Bone marrow (tissue), 2 donors: ENCODE measurements at places on chromosomes 6 and 20.
A peak's percentile ranks its signal among the peaks of the same experiment; 100 is the strongest.

GRCh38 chr20:44967207-44967807, 995 bp downstream of the STK4 start:
- peak; percentile 86 for DNase-seq

DNA sequence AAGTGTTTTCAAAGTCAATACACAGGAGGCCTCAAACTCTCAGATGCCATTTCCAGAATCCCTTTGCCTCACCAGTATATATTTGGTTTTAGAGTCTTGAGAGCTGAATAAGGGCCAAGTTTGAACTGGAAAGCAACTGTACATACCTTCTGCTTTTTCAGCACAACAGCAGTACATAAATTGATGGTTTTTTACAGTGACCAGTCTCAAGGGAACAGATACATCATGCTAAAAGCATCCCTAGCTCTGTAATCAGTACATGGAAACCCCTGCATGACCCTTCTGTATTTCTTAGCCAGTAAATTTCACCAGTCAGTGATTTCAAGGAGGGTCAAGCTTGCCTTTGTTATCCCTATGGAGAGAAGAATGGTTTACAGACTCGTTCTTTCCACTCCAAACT, 40.6 kb upstream of the ECHDC1 start:
- DNase-seq, result no peak

DNA sequence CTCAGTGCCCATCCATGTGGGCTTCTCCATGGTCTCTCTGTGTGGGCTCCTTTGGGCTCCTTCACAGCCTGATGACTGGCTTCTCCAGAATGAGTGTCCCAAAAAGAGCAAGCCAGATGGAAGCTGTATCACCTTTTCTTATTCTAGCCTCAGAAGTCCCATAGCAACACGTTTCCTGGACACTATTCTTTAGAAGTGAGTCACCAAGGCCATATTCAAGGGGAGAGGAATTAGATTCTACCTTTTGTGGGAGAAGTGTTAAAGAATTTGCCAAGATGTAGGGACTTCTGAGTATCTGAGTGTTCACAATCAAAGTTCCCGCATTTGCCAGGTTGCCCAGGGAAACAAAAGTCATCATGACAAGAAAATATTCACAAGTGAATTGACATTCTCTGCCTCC, 20.7 kb upstream of the TBC1D22B start:
- DNase-seq, result no peak

DNA sequence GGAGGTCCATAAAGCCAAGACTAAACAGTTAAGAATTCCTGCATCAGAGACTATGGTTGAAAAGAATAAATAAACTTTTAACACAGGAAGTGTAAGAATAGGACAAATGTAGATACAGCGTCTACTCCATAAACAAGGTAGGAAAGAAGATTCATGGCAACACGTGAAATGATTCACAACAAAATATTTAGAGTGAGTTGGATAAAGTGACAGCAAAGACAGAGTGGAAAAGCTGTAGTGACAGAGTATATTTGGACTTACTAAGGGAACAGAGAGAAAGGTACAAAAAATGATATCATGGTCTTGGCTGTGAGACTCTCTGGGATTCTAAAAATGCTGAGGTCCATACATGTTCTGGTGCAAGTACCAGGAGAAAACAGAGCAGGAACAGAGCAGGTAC, 21.9 kb upstream of the KIAA0408 start:
- no peak for DNase-seq

GRCh38 chr6:43940071-43940392, 170.0 kb downstream of the VEGFA start:
- DNase-seq, result no peak

GRCh38 chr6:110492584-110492983, 16.2 kb upstream of the SLC22A16 start:
- no peak for DNase-seq

DNA sequence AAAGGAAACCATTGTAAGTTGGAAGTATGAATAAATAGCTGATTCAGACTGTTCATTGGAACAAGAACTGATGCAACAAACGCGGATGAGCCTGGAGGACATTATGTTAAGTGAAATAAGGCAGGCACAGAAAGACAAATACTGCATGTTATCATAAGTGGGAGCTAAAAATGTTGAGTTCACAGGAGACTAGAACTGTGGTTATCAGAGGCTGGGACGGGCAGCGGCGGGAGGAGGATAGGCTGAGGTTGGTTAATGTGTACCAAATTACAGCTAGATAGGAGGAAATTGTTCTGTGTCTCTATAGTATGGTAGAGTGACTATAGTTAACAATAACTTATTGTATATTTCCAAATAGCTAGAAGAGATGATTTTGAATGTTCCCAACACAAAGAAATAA, 40.8 kb downstream of the FAM229B start:
- no peak for DNase-seq

DNA sequence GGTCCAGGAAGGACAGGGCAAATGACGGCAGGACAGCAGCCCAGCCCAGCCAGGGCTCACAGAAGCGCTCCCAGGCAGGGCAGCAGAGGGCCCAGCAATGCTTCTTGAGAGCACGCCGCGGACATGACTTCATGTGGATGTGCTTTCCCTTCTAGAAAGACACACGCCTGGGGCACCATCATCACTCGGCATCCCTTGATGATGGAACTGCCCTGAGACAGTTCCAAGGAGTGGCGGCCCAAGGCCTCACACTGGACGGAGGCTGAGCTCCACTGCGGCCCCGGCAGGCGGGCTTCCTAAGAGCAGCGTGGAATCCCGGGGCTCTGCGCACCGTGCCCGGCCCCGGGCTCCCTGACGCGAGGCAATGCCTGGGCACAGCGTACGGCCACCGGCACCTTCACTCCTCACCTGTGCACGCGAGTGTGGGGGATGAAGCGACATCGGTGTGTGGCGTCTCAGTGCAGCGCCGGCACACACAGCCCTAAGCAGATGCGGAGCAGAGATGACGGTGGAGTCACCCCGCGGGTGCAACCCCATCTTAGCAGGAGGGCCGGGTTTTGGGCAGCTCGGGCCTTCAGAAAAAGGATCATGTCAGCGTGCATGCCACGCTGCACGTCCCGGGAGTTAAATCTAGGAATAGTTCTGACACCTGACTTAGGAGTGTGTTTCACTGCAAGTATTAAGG, 86.6 kb downstream of the THBS2 start:
- DNase-seq, result no peak

DNA sequence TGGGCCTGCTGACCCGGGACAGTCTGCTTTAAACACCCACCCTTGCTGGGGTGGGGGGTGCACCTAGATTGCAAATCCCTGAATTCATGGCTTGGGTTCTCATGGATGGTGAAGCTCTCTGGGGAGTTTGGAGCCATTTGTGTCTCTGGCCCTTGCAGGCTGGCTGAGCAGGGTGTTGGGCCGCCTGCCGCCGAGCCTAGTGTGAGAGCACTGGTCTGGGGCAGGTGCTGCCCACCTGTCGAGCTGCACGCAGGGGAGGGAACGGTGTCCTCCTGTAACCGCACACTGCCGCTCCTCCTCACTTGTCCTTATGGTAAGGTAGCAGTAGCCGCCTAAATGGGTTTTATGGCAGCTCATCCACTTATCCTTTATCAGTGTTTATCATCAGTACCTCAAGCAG, 143.9 kb downstream of the DTNBP1 start:
- DNase-seq, result no peak

DNA sequence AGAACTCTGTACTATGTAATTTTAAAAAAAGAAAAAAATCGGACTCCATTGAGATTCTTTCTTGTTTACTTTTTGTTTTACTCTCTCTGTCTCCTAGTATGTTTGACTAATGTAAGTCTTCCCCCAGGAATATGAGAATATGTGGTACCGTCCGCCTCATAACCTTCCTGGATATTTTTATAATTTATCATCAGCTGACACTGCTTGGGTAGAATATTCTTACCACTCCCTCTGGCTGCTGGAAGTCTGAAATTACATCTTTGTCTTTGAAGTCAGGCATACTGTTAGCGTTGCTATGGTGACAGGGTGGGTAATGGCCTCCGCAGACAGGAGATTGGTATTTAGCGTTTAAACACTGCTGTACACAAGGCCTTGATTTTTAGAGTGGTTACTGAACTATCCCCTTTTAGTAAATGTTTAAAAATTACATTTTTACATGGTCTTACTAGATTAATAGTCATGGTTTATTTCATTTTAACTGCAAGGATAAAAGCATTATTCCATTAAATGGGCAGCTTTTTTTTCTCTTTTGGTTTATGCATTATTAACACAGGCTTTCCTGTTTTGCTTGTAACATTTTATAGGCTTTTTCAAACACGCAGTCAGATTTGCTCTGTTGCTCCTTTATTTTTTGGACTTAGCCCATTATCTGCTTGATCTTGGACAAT, 176.4 kb downstream of the ARID1B start:
- DNase-seq, result no peak

DNA sequence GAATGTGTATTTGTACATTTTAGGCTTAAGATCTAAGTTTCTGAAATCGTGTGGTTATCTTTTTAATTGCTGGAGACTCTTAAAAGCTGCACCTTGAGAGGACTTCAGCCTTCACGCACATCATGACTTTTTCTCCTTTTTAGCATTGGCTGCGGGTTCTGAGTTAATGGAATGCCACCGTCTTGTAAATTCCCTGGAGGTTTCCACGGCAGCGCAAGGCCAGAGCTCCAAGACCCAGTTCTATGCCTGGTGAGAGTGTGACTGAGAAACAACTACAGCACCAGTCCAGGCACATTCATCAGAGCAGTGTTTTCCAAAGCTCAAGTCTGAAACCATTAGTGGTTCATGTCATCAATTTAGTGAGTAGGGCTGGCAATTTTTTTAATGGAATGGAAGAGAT, 23.0 kb downstream of the PRR18 start:
- DNase-seq, result no peak

- no peak for DNase-seq
These were observed 14.7 kb downstream of the CD93 start for GRCh38 chr20:23071398-23071797.

DNA sequence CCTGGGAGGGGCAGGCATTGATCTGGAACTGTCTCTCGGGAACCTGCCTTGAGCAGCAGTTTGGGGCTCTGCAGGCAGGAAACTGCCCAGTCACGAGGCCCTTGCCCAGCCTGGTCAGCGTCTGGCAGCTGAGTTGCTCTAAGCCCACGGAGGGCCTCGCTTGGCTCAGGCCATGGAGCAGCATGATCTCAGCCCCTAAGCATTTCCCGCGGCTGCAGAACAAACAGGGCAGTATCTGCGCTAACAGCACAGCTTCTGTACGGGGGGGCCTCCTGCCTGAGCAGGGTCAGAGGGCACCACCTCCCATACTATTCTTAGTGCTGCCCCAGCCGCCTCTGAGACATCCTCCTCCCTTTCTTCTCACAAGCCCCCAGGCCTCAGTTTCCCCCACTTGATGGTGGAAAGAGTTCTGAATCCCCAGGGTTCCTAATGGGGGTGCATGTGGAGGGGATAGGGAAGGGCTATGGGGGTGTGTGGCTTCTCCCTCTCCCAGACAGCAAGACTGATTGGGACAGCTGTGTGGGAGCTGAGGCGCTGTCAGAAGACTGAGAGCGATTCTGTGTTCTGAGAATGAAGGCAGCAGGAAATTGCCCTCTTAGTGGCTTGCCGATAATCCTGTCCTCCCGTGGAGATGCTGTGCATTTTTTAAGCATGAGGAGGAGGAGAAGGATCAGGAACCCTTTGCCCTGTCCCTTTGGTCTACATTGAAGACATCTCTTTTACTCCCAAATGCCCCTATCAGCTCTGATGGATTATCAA, 46.4 kb downstream of the MOCS1 start:
- DNase-seq, result no peak

- DNase-seq, result no peak
These were observed 191.7 kb upstream of the HSF2 start for GRCh38 chr6:122207794-122208193.

- DNase-seq, result no peak
These were observed 56.6 kb downstream of the SH3BGRL2 start for GRCh38 chr6:79687759-79688158.

DNA sequence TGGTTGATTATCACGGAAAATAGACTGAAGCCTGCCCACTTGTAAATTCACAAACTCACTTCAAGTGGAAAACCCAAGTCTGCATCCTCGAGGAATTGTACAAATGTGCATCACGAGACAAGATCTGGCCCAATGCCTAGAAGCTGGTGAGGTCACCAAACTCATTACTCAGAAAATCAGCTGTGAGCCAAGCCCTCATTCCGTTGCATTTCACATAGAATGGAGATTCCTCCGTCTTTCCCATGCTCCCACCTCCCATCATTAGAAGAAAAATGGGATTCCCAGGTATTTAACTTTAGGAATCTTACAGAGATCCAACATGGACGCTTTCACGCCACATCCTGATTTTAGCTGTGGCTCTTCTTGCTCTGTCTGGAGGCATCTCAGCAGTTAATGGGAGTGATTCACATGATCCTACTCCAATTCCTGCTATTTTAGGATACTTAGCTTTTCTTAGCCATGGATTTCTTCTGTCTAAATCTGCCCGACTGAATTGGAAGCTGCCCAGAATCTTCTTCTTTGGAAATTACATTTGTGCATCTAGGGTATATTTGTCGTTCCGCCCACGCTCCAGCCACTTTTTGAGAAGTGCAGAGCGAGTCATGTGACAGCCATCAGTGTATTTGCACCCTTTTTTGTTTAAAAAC, 68.7 kb upstream of the STMND1 start:
- DNase-seq, result no peak

- DNase-seq, result no peak
These were observed 3.2 kb upstream of the NPBWR2 start for GRCh38 chr20:64110411-64111068.

DNA sequence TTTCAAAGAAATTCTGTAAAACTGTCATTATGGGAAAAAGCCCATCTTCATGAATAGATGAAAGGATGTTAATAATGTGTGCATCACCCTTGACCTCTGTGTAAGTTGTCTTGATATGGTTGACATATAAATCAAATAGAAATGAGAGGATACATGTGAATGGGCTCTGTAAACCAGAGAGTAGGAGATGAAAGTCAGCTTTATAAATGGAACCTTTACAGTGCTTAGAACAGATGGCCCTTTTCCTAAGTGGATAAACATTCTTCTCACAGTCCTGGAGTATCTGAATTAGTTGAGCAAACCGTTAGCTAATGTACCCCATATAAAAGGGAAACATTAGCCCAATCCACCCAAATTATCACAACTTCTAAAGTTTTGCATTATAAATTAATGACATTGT, 57.5 kb downstream of the MYLK4 start:
- no peak for DNase-seq

GRCh38 chr6:36848658-36849441, 9.6 kb upstream of the CPNE5 start:
- no peak for DNase-seq

DNA sequence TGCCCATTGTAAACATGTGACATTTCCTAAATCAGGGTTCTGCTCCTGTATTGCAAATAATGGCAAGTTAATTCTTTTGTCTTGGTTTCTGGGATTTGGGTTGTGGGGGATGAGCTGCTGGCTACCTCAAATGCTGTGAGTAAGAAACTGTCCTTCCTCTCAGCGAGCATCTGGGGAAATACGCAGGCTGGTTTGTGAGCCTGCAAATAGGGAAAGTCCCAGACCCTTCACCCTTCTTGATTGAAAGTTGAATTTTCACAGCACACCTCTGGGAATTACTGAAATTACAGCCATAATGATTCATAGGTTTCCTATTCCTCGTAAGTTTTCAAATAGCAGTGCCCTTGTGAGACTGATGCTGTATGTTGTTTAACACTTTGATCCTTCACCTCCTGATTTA, 138.1 kb downstream of the TBXT start:
- no peak for DNase-seq

GRCh38 chr6:137105375-137105774, 60.6 kb upstream of the IL20RA start:
- no peak for DNase-seq

- no peak for DNase-seq
These were observed 71.5 kb downstream of the RTN4IP1 start for GRCh38 chr6:106557837-106558236.
